ENCODE measurements at places on chromosomes 6 and 20.

DNA sequence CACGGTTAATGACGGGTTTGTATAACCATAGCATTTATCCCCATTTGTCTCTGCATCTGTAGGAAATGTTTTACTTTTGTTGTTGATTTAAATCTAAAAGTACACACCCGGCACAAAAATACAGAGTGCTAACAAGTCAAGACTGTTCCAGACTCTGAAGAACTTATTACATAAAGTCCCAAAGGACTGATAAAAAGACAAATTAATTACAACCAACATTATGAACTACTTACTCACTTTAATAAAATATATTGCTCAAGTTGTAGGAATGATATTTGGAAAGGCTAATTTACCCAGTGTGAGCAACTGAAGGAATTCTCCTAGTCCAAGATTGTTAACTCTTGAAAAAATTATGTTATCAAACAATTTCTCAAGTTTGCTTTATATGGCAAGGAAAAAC is 115.6 kb downstream of the KIF13A start:
- DNase-seq, result no peak

DNA sequence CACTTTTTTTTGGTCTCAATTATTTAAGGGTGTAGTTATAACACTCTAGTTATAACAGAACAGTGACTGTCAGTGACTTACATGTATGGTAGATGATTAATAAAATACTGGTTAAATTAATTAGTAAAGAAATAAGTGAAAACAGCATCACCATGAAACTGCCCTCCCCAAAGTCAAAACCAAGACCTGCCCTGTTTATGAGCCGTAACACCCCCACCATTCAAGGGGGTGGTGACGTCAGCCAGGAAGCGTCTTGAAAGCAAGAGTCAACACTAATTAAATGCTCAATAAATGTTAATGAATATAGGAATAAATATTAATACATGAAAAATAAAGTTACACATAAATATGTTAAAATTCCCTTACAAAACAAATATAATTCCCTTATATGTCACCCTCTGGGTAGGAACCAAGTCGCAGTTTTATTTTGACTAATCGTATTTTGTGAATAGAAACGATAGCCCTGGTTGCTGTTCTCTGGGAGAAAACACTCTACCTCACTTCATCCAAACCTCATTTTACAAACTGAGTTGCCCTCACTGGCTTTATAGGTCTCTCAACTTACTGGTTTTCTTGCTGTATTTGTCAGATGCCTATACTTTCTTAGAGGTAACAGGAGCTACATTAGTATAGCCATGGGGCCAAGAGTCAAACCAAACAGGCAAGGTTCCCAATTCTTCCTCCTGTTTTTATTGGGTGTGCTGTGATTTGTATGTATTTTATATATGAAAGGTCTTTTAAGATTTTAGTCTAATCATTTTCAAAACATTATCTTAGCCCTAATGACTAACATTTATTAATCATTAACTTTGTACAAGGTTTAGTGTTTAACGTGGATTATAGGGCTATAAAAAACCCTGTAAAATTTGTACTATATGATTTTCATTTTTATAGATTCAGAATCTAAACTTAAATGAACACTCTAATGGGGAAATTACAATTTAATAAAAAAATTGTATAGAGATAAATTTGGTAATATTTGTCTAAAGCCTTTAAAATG is 227.9 kb upstream of the IRAK1BP1 start:
- DNase-seq, result no peak

- DNase-seq, result no peak
Observed at GRCh38 chr6:144150710-144151657, 667 bp downstream of the STX11 start.

- DNase-seq, result no peak
Observed at GRCh38 chr6:168852376-168852884, 401.2 kb downstream of the THBS2 start.

- no peak for DNase-seq
Observed at GRCh38 chr6:71040043-71040442, 83.2 kb upstream of the B3GAT2 start.

GRCh38 chr20:53073636-53074415 is 101.7 kb downstream of the TSHZ2 start:
- DNase-seq, result no peak

- no peak for DNase-seq
Observed at GRCh38 chr20:17940224-17940971, 28.2 kb downstream of the SNX5 start.
